ENCODE measurements at places on chromosomes 11 and 22. TPM values are rescaled to one million over a fixed set of nuclear protein-coding genes. Genes with fewer than 3 reads are reported as not detected.

DNA sequence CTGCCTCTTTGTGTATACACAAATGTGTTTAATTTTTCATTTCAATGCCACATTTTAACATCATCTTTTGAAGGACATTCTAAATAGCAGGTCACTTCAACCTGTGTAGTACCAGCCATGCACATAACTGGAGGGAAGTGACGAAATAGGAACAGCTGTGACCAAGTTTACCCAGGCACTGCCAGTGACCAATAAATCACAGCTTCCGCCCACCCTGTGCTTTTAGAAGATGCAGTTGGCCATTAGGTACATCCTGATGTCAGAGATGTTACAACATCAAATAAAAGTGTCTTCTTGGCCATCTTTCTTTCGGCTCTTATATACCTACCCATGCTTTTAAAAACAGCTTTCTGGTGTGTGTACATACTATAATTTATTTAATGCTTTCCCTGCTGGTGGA is 7.8 kb downstream of the LDLRAD3 start:
- DNase-seq, result no peak

GRCh38 chr22:47293368-47294221 is 531.1 kb downstream of the TBC1D22A start:
- no peak for DNase-seq

- no peak for DNase-seq
Observed at GRCh38 chr11:27873664-27874063, 173.4 kb upstream of the BDNF start.

Gene OR5W2
- not detected for total RNA-seq

- peak; percentile 65 for DNase-seq
Observed at GRCh38 chr22:21942407-21943343, 10.0 kb downstream of the PPM1F start.

- DNase-seq, result no peak
Observed at GRCh38 chr11:64131683-64132190, 34.2 kb downstream of the MACROD1 start.

Gene HORMAD2
- total RNA-seq, result not detected

- peak; percentile 67 for DNase-seq
Observed at GRCh38 chr22:28798810-28799605, 1.4 kb downstream of the XBP1 start.

Gene ROBO4
- total RNA-seq, result not detected
